ENCODE measurements at places on chromosomes 11 and 22. TPM values are rescaled to one million over a fixed set of nuclear protein-coding genes. Genes with fewer than 3 reads are reported as not detected.

- DNase-seq, result no peak
Measured at GRCh38 chr11:17494019-17494418, 17.4 kb upstream of the ABCC8 start.

GRCh38 chr11:118267486-118267885 lies 3.4 kb upstream of the MPZL2 start:
- DNase-seq, result no peak

DNA sequence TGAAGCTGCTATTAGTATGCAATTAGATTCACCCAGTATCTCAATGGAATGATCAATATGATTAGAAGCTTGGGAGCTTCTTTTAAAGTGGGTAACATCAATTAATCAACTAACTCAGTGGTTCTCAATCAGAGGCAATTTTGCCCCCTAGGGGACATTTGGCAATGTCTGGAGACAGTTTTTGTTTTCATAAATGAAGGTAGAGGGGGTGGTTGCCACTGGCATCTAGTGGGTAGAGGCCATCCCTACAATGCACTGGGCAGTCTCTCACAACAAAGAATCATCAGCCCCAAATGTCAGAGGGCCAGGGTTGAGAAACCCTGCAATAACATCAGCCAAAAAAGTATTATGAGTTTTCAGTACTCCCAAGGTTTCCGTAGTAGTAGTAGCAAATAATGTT lies 5.9 kb upstream of the AMOTL1 start:
- DNase-seq, result no peak

- DNase-seq, result no peak
Measured at GRCh38 chr11:64865286-64866172, 12.9 kb downstream of the EHD1 start.

- DNase-seq, result no peak
Measured at GRCh38 chr11:115129473-115130289, 374.5 kb downstream of the CADM1 start.

The FAM83F gene
- 6.1 TPM for total RNA-seq

DNA sequence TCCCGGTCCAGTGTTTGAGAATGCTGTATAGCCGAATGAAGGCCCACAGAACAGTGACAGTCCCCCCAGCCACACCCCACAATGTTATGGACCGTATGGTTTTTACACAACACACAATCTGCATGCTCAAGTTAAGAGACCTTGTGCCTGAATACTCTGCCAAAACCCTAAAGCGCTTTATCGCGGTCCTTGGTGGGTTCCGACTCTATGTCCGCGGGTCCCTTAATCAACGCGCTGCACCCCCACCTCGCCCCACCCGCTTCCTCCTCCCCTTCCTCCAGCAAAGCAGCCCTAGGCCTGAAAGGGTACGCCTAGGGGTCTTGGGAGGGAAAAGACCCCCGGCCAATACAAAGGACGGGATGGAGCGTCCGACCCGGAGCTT lies 442 bp downstream of the COPB1 start:
- no peak for DNase-seq

The OR2AT4 gene
- not detected for total RNA-seq

DNA sequence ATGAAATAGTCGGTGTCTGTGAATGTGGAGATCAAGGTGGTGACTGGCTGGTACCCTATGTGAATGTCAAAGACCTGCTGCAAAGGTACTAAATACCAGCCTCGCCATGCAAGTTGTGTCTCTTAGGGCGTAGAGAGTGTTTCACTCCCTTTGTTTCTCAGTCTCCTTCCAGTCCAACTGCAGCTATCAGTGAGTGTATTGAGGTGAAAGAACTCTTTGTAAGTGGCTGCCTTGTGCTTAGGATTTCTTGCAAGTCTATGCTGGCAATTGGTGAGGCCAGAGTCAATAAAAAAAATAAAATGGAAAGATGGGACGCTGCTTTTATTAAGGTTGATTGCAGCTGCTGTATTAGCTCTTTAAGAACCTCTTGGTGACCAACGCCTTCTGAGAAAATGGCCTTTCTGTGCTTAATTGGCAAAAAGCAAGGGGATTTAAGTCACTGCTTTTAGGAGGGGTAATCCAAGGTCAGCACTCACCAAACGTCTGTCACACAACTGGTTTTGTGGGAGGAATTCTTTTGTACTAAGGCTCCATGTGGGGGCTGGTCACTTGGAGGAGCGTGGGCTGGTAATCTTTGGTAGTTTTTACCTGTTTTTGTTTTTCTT lies 95.1 kb downstream of the PARVA start:
- no peak for DNase-seq

DNA sequence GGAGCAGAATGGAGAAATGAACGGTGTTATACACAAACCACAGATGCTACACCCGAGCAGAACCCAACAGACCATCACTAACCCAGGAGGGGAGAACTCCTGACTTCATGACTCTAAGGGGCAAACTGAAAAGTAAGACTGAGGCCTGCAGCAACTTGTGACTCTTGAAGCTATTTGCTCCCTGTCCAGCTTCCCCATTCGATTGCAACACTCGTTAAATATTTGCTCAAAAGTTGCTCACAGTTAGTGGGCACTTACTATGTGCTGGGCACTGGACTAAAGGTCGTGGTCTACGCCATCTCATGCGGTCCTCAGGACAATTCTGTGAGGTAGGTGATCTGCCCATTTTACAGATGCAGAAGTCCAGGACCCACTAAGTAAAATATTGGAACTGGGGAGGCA lies 9.5 kb upstream of the ADA2 start:
- DNase-seq, result peak; percentile 15

GRCh38 chr22:49586873-49587272 lies 240.8 kb downstream of the BRD1 start:
- DNase-seq, result no peak

DNA sequence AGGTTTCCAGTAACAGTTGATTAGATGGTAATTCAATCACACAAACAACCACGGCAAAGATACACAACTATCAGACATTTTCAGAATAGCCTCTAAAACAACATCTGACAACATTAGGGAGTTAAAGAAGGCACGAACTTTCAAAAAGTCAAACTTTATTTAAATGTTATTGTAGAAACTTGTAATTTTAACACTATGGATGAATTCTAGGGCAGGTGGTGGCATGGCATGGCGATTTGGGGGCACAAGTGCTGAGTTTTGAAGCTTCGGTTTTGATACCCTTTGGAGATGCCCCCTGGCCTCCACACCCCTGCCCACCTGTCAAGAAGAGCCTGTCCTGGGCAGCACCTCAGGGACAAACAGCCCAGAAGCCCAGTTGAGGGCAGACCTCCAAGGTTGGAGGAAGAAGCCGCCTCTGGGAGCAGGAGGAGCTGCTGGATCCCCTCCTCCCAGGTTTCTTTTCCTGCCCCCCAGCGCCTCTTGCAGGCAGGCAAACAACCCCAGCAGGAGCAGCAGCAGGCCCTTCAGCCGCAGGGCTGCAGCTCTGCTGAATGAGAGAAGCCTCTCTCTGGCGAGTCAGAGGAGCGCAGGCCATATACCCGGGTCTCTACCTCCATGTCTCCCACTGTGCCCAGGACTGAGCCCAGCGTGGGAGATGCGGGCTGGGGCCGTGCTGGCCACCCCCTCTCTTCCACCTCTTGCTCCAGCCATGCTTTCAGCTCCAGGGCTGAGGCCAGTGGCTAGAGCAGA lies 102.1 kb upstream of the IGLL5 start:
- DNase-seq, result no peak

DNA sequence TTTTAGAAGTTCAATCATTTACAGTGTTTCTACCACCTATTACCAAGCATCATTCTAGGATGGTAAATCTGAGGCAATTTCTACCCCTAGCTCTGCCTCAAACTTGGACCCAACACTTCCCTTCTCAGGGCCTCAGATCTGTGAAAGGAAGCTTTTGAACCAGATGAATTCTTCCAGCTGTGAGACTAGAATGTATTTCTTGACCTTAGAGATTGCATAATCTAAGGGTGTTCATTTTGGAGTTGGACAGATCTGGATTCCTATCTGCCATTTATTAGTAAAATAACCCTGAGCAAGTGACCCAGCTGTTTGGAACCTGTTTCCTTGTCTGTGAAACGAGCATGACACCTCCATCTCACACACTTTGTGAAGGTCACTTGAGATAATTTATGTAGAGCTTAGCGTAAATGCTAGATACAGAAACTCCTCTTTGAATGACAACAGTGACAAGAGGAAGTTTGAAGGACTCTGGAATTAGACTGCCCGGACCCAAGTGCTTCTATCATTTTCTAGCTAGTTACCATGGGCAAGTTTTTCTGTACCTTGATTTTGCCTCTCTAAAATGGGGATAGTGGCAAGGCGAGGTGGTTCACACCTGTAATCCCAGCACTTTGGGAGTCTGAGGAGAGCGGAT lies 3.8 kb upstream of the INTS5 start:
- DNase-seq, result no peak

DNA sequence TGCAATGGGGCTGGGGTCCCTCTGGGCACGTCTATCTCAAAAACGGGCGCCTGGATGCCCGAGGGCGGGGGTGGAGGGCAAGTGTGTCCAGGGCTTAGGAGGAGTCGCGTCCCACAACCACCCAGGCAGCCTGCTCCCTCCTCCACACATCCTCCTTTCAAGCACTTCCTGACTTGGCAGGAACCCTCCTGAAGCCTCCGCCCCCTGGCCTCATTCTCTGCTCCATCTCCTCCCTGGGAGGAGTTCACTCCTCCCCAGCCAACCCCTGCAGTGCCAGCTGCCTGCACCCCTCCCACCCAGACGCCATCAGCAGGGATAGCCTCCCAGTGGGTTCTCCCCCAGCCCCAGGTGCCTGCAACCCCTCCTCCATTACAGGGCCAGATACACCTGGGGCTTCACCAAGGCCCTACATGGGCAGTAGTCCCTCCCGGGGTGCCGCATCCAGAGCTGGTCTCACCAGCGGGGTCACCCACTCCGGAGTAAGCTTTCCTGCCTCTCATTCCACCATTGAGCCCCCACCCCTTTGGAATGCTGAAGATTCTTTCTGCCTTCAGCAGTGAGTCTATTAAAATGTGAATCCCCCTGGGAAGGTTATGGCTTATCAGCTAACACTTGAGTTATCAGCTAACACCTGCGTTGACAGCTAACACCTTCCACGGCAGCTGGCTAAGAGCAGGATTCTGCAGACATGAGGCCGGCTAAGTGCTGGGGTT lies 24.4 kb downstream of the RTN4R start:
- DNase-seq, result peak; percentile 87

The TIMM10 gene
- total RNA-seq, result 58.1 TPM

DNA sequence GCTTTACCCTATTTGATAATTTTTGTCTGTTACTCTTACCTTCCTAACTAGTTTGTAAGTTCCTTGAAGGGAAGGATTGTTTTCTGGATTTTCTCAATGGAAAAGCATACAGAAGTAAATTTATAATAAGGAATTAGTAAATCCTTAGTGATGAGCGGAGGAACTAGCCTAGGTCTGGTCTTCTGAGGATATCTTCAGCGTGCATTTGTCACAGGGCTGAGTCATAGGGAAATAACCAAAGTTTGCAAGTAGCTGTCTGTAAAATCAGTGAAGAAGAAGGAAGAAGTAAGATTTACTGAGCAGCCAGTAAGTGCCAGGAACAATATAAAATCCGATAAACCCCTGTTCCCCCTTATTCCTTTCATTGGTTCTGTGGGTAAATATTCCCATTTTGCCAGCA lies 162.7 kb upstream of the SORL1-AS1 start:
- DNase-seq, result no peak

DNA sequence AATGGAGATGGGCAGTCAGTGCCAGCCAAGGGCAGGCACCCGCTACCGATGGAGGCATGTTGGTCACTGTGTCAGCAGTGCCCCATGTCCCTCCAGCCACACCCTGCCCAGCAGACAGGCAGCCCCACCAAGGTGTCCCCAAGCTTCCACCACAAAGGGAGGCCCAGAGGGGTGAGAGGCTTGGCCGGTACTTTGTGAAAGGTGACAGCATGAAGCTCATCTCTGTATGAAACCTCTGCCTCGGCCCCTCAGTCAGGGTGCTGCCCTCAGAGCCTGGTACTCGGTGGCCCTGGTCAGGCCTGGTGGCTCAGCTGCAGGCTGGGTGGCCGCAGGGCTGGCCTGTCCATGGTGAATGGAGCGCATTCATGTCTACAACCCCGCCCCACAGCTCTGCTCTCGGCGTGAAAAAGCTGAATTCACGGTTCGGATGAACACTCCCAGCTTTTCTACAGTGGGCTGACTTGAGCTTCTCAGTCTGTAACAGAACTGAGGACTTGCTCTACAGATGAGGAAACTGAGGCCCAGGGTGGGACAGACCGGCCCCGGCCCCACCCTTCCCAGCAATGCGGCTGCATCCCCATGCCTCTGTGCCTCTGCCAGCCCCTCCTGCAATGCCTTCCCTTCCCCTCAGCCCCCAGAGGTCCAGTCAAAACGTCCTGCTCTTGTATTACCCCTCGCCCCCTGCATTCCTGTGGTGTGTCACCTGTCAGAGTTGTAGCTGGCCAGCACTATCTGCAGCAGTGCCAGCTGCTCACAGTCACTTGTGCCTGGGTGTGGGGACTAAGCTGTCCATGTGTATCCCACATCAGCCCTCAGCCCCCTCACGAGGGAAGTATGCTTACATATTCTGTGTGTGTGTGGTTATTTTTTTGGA lies 27.7 kb downstream of the RSPH14 start:
- no peak for DNase-seq

The SLN gene
- 23.2 TPM for total RNA-seq

- no peak for DNase-seq
Measured at GRCh38 chr11:71399341-71399740, 48.9 kb downstream of the DHCR7 start.

DNA sequence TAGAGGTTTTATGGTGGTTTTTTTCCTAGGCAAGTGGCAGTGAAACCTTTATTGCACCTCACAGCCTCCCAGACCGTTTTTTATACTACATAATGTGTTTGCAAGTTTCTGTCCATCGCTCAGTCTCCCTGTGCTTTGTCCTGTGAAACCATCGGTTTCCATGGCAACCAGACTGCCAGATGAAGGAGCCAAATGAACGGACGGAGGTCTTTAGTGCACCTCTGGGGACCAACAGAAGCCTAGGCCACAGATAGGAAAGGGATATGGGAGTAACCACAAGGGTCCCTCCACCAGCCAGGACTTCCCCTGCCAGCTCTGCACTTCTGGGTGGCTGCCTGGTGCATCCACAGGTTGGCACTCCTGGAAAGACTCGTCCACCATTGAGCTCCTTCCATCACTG lies 165.0 kb downstream of the CHST1 start:
- DNase-seq, result no peak

The DENND6B gene
- 1.7 TPM for total RNA-seq

The PATE2 gene
- total RNA-seq, result not detected

- DNase-seq, result peak; percentile 34
Measured at GRCh38 chr22:46935506-46936377, 173.3 kb downstream of the TBC1D22A start.

The MRPL11 gene
- 58.7 TPM for total RNA-seq

- no peak for DNase-seq
Measured at GRCh38 chr11:47499161-47499560, 50.2 kb upstream of the RAPSN start.
